ENCODE measurements at places on chromosomes 12 and 14.

- no peak for DNase-seq
Observed at GRCh38 chr14:25759920-25760655, 710.1 kb upstream of the STXBP6 start.

DNA sequence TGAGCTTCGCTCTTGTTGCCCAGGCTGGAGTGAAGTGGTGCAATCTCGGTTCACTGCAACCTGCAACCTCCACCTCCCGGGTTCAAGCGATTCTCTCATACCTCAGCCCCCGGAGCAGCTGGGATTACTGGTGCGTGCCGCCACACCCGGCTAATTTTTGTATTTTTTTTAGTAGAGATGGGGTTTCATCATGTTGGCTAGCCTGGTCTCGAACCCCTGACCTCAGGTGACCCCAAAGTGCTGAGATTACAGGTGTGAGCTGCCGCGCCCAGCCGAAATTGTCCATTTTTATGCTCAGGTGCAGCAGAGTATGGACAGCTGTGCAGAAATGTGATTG, 19.2 kb upstream of the CYP46A1 start:
- no peak for DNase-seq

DNA sequence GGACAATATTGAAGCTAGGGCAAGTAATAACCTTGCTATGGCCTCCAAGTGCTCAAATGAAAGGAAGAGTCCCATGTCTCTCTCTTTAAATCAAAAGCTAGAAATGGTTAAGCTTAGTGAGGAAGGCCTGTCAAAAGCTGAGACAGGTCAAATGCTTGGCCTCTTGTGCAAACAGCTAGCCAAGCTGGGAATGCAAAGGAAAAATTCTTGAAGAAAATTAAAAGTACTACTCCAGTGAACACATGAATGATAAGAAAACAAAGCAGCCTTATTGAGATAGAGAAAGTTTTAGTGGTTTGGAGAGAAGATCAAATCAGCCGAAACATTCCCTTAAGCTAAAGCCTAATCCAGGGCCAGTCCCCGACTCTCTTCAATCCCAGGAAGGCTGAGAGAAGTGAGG, 84.1 kb upstream of the PLEKHA5 start:
- no peak for DNase-seq

- DNase-seq = peak; percentile 24
Observed at GRCh38 chr12:129520739-129521138, 383.1 kb downstream of the TMEM132D start.

DNA sequence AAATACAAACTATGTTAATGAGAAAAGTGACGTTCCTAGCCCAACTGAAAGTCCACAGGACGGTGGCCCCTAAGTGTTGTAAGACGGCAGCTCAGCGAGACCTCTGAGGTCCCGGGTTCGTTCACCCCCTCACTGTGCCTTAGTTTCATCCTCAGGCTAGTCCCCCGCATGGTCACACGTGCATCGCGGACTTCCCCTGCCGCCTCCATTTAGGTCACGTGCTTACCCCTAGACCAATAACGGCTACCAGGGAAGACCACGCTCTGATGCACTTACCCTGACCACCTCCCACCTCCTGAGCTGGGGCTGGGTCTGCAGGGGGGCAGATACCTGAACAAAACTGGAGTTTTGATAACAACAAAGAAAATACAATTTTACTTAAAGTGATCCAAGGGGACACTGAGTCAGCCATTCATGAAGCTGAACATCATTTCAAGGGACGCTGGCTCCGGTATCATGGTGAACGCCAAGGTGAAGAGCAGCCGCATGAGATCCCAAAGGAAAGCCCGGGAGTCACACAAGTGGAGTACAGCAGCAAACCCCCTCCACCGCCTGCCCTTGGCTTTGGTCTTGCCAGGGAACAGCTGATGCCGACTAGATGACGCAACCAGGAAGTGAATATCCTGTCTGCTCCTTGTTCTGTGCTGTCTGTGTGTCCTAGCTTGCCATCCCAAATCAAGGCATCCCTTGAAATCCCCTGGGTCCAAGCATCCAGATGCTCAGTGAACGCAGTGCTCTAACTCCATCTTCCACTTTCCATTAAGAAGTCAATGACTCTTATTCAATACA, 274.1 kb downstream of the PCNX1 start:
- no peak for DNase-seq

GRCh38 chr14:94966868-94967267, 190.5 kb downstream of the DICER1 start:
- no peak for DNase-seq

DNA sequence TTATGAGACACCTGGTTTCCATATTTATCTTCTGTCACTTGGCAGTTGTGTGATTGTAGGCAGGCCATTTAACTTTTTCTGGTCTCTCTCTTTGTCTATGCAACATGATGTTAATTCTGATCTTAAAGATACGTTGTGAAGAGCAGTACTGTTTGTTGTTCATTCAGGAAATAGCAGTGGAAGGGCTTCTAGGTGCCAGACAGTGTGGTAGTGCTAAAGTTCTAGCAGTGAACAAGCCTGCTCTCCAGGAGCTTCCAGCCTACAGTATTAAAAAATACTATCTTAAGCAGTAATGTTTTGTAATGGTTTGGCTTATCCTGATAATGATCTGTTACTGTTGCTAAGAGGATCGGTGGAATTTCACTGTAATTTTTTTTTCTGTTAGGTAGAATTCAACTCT, 15.2 kb downstream of the NAA30 start:
- DNase-seq = no peak
